Tibial nerve (tissue), 4 donors: ENCODE measurements at places on chromosomes 2 and 18. TPM values are rescaled to one million over a fixed set of nuclear protein-coding genes. Genes with fewer than 3 reads are reported as not detected.

DNA sequence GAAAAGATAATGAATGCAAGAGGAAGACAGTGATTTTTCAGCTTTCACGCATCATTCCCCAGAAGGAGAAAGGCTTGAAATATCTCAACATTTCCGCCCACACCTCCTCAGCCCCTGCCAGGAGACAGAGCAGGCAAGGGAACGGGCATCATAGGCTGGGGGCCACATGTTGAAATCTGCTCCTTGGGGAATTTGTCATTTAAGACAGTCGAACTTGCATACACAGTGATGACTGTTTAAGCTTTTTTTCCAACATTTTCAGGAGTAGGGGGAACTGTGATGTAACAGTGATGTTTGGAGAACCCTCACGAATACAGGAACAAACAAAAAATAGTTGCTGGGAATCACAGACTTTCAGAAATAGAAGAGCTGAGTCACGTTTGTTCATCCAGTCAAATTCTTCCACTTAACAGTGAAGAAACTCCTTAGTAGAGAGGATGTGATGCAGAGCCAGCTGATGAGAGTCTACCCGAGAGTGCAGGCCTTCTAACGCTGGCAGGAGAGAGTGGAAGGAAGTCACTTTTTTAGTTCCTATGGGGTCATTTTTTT, 266.8 kb downstream of the ALPK2 start:
- H3K36me3 ChIP-seq, result peaks cover 20% of the 10 kb centered on the region
- H3K4me3 ChIP-seq, result no peak overlapping the region
- peak; percentile 19 for DNase-seq
- H3K4me1 ChIP-seq, result peaks cover 3% of the 10 kb centered on the region

FOXI3 gene
- total RNA-seq, result not detected

DNA sequence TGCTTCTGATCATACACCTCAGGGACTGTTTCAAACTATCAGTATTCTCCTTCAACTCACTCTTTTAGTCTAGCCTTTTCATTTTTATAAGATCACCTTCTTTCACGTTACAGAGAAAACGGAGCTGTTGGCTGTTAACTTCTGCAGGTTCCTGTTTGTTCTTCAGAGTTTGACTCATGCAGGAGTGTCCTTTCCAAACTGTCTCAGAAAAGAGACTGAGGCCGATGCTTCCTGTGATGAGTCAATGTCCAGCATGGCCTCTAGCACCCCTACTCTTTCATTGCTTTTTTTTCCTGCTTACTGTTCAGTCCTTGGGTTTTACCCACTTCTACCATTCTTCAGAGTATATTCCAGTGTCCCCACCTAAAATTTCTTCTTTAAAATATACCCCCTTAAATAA, 240.8 kb upstream of the RGPD4 start:
- no peak for DNase-seq
- H3K4me3 ChIP-seq, result no peak overlapping the region
- H3K4me1 ChIP-seq, result no peaks in the 10 kb centered on the region
- no peak overlapping the region for H3K27ac ChIP-seq
- H3K36me3 ChIP-seq, result no peaks in the 10 kb centered on the region

DNA sequence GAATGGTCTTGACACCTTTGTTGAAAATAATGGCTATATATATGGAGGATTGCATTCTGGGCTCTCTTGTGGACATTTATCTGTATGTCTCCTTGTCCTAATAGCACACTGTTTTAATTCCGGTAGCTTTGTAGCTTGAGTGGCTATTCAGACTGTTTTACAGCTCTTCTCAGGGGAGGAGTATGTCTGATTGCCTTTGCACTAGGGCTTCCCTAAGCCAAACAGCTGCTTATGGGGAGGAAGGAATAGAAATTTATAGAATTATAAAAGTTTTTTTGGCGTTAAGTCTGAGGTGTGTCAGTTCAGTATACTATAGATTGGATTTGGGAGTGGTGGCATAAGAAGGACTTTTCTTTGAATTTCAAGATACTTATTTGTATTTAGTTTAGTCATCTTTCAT, 12.6 kb downstream of the SEH1L start:
- H3K4me1 ChIP-seq, result peaks cover 5% of the 10 kb centered on the region
- H3K4me3 ChIP-seq, result no peak overlapping the region
- no peaks in the 10 kb centered on the region for H3K27me3 ChIP-seq
- no peak overlapping the region for H3K27ac ChIP-seq

GRCh38 chr2:12419803-12420202, 296.9 kb upstream of the TRIB2 start:
- H3K27me3 ChIP-seq, result no peaks in the 10 kb centered on the region
- H3K4me1 ChIP-seq, result peaks cover 13% of the 10 kb centered on the region
- no peak overlapping the region for H3K27ac ChIP-seq
- no peaks in the 10 kb centered on the region for H3K36me3 ChIP-seq

SFTPB gene
- total RNA-seq, result not detected

- H3K27ac ChIP-seq, result no peak overlapping the region
- no peaks in the 10 kb centered on the region for H3K27me3 ChIP-seq
- no peak overlapping the region for H3K4me3 ChIP-seq
- H3K36me3 ChIP-seq, result no peaks in the 10 kb centered on the region
Observed at GRCh38 chr2:176533505-176534193, 264.4 kb downstream of the MTX2 start.

DNA sequence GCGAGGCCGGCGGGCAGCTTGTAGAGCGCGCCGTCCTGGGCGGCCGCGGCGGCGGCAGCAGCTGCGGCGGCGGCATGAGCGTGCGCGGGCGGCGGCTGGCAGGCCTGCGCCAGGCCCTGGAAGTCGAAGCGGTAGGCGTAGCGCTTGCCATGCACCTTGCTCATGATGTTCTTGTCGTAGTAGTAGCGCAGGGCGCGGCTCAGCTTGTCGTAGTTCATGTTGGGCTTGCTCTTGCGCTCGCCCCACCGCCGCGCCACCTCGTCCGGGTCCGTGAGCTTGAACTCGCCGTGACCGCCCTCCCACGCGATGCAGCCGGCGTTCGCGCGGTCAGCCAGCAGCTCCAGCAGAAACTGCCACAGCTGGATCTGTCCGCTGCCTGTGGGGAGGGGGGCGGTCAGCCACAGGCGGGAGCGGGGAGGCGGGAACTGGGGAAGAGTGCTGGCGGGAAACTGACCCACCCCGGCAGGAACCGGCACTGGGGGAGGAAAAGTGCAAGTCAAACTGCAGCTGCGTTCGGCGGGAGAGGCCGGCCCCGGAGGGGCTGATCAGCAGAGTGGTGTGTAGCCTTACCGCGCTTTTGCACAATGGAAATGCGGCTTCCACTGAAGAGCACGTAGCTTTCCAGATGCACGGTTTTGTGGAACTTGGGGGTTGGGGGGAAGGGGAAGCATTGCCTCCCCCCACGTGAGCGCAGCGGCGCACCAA, 3.0 kb downstream of the FEV start:
- no peaks in the 10 kb centered on the region for H3K36me3 ChIP-seq
- no peak overlapping the region for H3K27ac ChIP-seq
- H3K4me1 ChIP-seq, result peaks cover 60% of the 10 kb centered on the region
- peaks cover 6% of the 10 kb centered on the region for H3K27me3 ChIP-seq

DNA sequence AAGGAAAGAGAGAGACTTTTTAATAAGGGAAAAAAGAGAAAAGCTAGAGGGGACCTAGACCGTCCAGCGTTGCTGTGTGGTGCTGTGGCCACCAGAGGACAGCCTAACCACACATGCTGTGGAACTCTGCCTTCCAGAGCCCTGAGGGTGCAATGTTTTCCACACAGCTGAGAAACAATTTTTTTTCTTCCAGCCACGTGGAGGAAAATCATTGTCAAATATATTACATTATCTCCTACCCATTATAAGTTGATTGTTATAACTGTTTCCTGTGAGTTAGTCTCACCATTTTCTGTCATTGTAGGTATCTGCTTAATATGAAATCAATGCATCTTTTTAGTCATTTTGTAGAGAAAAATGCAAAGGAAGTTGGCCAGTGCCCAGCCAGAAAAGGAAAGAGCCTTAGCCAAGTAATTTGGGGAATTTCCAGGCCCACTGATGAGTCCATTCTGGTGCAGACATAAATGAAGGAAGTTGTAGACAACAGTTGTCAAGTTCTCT, 5.9 kb upstream of the MRPL19 start:
- H3K4me3 ChIP-seq, result no peak overlapping the region
- H3K27ac ChIP-seq, result no peak overlapping the region
- DNase-seq, result peak; percentile 33
- no peaks in the 10 kb centered on the region for H3K4me1 ChIP-seq
- H3K36me3 ChIP-seq, result no peaks in the 10 kb centered on the region
- H3K27me3 ChIP-seq, result no peaks in the 10 kb centered on the region

DQX1 gene
- not detected for total RNA-seq

- H3K27me3 ChIP-seq, result no peaks in the 10 kb centered on the region
- H3K4me3 ChIP-seq, result no peak overlapping the region
- peak overlapping the region; percentile 65 for H3K27ac ChIP-seq
- DNase-seq, result no peak
Observed at GRCh38 chr18:9924371-9924943, 10.6 kb downstream of the VAPA start.

DNA sequence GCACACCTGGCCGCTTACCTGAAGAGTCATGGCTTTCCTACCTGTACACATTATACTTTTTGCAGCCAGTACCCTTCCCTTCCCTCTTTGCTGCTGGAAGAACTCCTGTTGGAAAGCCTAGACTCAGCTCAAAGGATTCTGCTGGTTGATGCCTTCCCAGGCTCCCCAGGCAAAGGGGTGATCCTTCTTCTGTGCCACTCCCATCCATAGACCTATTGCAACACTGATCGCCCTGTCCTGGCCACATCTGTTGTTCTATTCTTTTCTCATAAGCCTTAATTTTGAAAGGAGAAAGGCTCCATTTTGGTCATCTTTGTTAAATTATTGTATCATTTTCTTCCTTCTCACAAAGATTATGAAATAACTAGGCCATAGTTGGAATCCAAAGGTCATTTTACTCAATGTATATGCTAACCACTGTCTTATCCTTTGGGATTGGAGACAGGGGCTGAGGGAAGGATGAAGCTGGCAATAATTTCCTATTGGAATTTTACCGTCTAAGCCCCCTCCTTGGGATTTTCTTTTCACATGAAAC, 3.4 kb upstream of the PRKCE start:
- H3K27ac ChIP-seq, result no peak overlapping the region
- H3K36me3 ChIP-seq, result no peaks in the 10 kb centered on the region
- H3K4me3 ChIP-seq, result no peak overlapping the region
- no peak for DNase-seq

MYCN gene
- total RNA-seq, result 8.8 TPM

GRCh38 chr2:61244694-61245093, 82.7 kb downstream of the C2orf74 start:
- H3K4me1 ChIP-seq, result no peaks in the 10 kb centered on the region
- no peak for DNase-seq
- no peak overlapping the region for H3K4me3 ChIP-seq
- H3K36me3 ChIP-seq, result peaks cover 80% of the 10 kb centered on the region
- no peaks in the 10 kb centered on the region for H3K27me3 ChIP-seq
- H3K27ac ChIP-seq, result no peak overlapping the region

DNA sequence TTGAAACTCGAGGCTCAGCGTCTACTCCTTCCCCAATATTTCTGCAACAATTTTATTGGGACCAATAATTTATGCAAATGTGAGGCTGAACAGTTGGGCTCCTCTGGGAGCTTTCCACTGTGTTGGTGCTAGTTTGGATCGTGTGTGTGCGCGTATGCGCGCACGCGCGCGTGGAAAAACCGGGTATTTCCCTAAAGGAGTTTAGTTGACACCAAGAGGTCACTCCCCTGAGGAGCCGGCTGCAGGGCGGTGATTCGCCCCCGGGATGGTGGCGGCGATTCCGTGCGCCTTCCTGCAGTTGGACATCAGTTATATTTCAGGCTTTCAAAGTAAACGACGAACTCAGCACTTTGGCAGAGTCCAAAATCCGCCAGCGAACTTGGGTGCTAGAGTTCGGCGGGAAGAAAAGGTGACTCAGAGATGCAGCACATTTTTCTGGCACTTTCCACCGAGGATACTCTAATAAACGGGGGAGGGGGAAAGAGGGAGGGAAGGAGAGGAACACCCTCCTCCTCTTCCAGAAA, 186.5 kb upstream of the FANCL start:
- no peak for DNase-seq
- peak overlapping the region; percentile 19 for H3K4me3 ChIP-seq
- no peaks in the 10 kb centered on the region for H3K4me1 ChIP-seq
- no peaks in the 10 kb centered on the region for H3K27me3 ChIP-seq
- no peaks in the 10 kb centered on the region for H3K36me3 ChIP-seq

DNA sequence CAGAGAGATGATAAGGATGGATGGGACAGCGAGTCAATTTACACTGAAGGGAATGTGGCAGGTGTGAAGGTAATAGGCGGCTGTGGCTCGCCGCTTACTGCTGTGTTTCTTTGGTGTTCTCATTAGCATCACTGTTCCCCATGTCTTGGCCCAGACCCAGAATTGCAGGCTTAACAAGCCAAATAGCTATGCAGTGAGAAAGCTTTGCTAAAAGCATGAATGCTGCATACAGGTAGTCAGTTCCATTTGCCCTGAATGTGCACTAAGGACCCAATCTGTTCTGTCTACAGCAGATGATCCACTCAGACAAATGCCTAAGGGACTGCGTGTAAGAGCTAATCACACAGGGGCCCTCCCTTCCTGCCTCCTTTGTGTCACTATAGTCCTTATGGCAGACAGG, 262.6 kb downstream of the DCDC2C start:
- H3K36me3 ChIP-seq, result no peaks in the 10 kb centered on the region
- H3K27ac ChIP-seq, result no peak overlapping the region
- H3K27me3 ChIP-seq, result no peaks in the 10 kb centered on the region
- no peaks in the 10 kb centered on the region for H3K4me1 ChIP-seq
- no peak for DNase-seq
- H3K4me3 ChIP-seq, result no peak overlapping the region

CNTNAP5 gene
- total RNA-seq, result not detected

- H3K4me1 ChIP-seq, result no peaks in the 10 kb centered on the region
- DNase-seq, result peak; percentile 26
- no peak overlapping the region for H3K4me3 ChIP-seq
- H3K36me3 ChIP-seq, result no peaks in the 10 kb centered on the region
Observed at GRCh38 chr2:119659601-119660342, 19.2 kb upstream of the TMEM177 start.

DNA sequence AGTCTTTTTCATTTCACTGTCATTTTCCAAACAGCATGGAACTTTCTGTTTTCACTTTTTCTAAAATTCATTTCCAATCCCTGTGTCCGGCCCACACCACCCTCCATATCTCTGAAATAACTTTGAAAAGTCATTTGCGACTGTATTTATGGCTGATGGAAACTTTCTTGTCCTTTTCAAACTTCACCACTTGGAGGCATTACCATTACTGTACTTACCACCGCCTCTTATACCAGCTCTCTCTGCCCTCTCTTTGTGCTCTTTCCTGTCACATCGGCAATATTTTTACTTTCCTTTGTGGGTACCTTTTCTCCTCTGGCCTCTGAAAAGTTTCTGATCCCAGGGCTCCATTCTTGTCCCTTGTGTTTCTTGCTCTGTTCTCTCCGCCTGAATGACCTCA, 39.5 kb upstream of the IL1RL1 start:
- no peaks in the 10 kb centered on the region for H3K4me1 ChIP-seq
- H3K27ac ChIP-seq, result no peak overlapping the region
- DNase-seq, result no peak
- H3K36me3 ChIP-seq, result no peaks in the 10 kb centered on the region

- H3K27me3 ChIP-seq, result no peaks in the 10 kb centered on the region
- H3K4me3 ChIP-seq, result no peak overlapping the region
- H3K4me1 ChIP-seq, result peaks cover 10% of the 10 kb centered on the region
- no peak for DNase-seq
- H3K36me3 ChIP-seq, result no peaks in the 10 kb centered on the region
Observed at GRCh38 chr2:204150721-204151120, 214.2 kb downstream of the ICOS start.
